ENCODE measurements at places on chromosomes 13 and 19. TPM values are rescaled to one million over a fixed set of nuclear protein-coding genes. Genes with fewer than 3 reads are reported as not detected.

The SOX1 gene
- total RNA-seq, result 4.4 TPM

The SYT3 gene
- total RNA-seq, result 3.0 TPM

The MPND gene
- total RNA-seq, result 12.5 TPM

The KL gene
- total RNA-seq, result 13.9 TPM

The CGB7 gene
- total RNA-seq, result 2.0 TPM

The DHX34 gene
- 15.5 TPM for total RNA-seq

GRCh38 chr19:12997967-12998940, 3.0 kb downstream of the NFIX start:
- H3K27ac ChIP-seq, result peak overlapping the region; percentile 97
- H3K27me3 ChIP-seq, result no peaks in the 10 kb centered on the region
- no peaks in the 10 kb centered on the region for H3K36me3 ChIP-seq
- DNase-seq, result no peak

DNA sequence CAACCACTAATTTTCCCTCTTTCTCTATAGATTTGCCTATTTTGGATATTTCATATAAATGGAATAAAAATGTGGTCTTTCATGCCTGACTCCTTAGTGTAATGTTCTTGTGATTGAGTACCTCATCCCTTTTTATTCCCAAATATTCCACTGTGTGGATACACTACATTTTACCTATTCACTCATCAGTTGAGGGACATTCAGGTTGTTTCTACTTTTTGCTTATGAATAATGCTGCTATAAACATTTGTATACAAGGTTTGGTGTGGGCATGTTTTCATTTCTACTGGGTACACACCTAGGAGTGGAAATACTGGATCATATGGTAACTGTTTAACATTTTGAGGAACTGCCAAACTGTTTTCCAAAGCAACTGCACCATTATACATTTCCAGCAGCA, 5.1 kb upstream of the WBP4 start:
- peak overlapping the region; percentile 59 for H3K27ac ChIP-seq
- H3K4me1 ChIP-seq, result peaks cover 5% of the 10 kb centered on the region
- no peaks in the 10 kb centered on the region for H3K36me3 ChIP-seq
- no peak for DNase-seq

GRCh38 chr19:13095393-13095784, 7.3 kb downstream of the LYL1 start:
- peaks cover 5% of the 10 kb centered on the region for H3K36me3 ChIP-seq
- no peak overlapping the region for H3K4me3 ChIP-seq
- H3K27ac ChIP-seq, result peak overlapping the region; percentile 56

- H3K4me3 ChIP-seq, result no peak overlapping the region
- no peaks in the 10 kb centered on the region for H3K27me3 ChIP-seq
- no peak overlapping the region for H3K27ac ChIP-seq
- no peak for DNase-seq
- H3K36me3 ChIP-seq, result no peaks in the 10 kb centered on the region
- no peaks in the 10 kb centered on the region for H3K4me1 ChIP-seq
These were observed 9.7 kb downstream of the ACTL9 start for GRCh38 chr19:8688930-8689329.

- H3K4me1 ChIP-seq, result no peaks in the 10 kb centered on the region
- H3K4me3 ChIP-seq, result no peak overlapping the region
- no peaks in the 10 kb centered on the region for H3K36me3 ChIP-seq
- no peak overlapping the region for H3K27ac ChIP-seq
- DNase-seq, result no peak
These were observed 25.9 kb downstream of the NBEA start for GRCh38 chr13:34967851-34968562.

- no peak overlapping the region for H3K4me3 ChIP-seq
- no peak overlapping the region for H3K27ac ChIP-seq
- DNase-seq, result no peak
- no peaks in the 10 kb centered on the region for H3K4me1 ChIP-seq
- H3K27me3 ChIP-seq, result no peaks in the 10 kb centered on the region
These were observed 285.2 kb upstream of the MAB21L1 start for GRCh38 chr13:35761440-35762252.

DNA sequence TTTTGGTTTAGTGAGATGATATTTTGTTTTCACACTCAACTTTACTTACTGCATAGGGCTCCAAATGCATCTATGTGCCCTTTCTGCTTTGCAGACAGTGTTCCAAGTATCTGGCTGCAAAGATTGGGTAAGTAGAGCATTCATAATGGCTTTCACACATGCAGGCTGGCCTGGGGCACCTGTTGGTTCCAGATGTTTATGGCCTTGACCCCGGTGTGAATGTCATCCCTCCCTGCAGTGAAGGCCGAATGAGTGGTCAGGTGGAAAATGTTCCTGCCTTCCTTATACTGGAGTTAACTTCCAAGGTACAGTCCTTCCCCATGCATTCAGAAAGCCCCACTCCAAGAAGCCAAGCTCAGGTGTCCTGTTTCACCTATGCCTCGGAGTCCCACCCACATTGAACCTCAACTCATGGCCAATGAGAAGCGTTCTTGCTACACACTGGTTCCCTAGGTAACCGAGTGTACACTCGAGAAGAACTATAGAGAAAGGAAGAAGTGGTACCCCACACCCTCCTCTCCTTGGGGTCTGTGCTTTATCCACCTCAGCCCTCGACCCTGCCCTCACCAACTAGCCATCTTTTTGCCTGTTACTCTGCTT, 23.0 kb upstream of the ZNF536 start:
- DNase-seq, result no peak
- no peak overlapping the region for H3K4me3 ChIP-seq
- no peaks in the 10 kb centered on the region for H3K36me3 ChIP-seq

DNA sequence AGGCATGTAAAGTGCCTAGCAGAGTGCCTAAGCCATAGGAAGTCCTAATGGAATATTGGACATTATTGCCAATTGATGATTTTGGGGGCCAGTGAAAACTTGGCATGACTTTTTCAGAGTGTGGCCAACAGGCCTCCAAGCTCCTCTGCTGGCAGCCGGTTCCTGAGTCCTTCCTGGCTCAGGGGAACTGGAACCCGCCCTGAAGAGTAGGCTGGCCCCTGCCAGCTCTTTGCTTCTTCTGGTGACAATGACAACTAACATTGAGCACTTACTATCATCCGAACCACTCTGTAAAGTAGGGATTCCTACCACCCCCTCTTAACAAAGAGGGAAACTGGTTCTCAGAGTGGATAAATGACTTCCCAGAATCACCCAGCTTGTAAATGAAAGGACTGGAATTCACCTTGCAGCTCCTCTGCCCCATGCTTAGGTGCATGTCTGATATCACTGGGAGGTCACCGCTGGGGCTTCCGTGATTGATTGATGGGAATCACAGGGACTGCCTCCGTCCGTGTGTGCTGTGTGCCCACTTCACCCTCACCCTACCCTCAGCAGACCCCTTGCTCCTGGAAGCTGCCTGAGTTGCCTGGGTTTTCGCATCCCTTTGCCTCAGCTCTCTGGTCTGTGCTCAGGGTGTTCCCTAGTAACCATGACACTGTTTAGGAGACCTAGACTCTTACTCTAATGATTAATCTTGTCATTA, 50.6 kb downstream of the TNFRSF19 start:
- no peak overlapping the region for H3K27ac ChIP-seq
- no peak overlapping the region for H3K4me3 ChIP-seq
- no peaks in the 10 kb centered on the region for H3K4me1 ChIP-seq
- H3K27me3 ChIP-seq, result no peaks in the 10 kb centered on the region
- no peaks in the 10 kb centered on the region for H3K36me3 ChIP-seq
- no peak for DNase-seq

- H3K4me1 ChIP-seq, result no peaks in the 10 kb centered on the region
- H3K27me3 ChIP-seq, result no peaks in the 10 kb centered on the region
- DNase-seq, result no peak
- H3K4me3 ChIP-seq, result no peak overlapping the region
These were observed 406.4 kb downstream of the FGF9 start for GRCh38 chr13:22077205-22077683.

- no peaks in the 10 kb centered on the region for H3K36me3 ChIP-seq
- H3K27me3 ChIP-seq, result no peaks in the 10 kb centered on the region
- no peaks in the 10 kb centered on the region for H3K4me1 ChIP-seq
- peak overlapping the region; percentile 67 for H3K27ac ChIP-seq
These were observed 23.1 kb upstream of the TNFRSF19 start for GRCh38 chr13:23547000-23547590.

- no peaks in the 10 kb centered on the region for H3K4me1 ChIP-seq
- no peak for DNase-seq
- no peak overlapping the region for H3K4me3 ChIP-seq
- no peak overlapping the region for H3K27ac ChIP-seq
These were observed 37.5 kb upstream of the XPO4 start for GRCh38 chr13:20940083-20940482.

- no peaks in the 10 kb centered on the region for H3K4me1 ChIP-seq
- no peak overlapping the region for H3K27ac ChIP-seq
- no peaks in the 10 kb centered on the region for H3K36me3 ChIP-seq
- DNase-seq, result no peak
- H3K4me3 ChIP-seq, result no peak overlapping the region
- H3K27me3 ChIP-seq, result no peaks in the 10 kb centered on the region
These were observed 6.6 kb downstream of the SSBP4 start for GRCh38 chr19:18425515-18426415.

DNA sequence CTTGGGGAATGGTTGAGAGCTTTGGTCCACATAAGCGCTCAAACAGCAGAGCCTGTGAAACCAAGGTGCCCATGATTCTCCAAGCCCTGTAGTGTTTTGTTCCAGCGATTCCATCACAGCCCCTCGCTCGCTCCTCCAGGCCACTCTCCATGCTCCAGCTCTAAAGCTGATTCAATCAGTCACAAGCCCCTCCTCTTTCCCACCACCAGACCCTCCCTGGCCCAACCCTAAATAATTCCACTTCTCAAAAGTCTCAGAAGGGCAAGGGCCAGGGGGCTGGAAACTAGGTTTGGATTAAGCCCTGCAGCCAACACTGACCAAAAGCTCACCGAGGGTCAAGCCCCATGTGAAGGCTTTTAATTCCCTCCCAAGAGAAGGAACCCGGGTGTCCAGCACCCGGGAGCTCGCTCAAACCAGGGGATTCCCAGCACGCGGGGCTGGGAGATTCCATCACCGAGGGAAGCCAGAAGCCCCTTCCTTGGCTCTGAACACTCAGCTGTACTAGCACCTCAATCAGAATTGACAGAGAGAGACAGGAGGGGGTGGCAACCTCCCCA, 1.5 kb downstream of the ZNF296 start:
- peaks cover 6% of the 10 kb centered on the region for H3K36me3 ChIP-seq
- peak overlapping the region; percentile 41 for H3K27ac ChIP-seq
- peaks cover 2% of the 10 kb centered on the region for H3K4me1 ChIP-seq
- no peak overlapping the region for H3K4me3 ChIP-seq
- no peak for DNase-seq

GRCh38 chr19:43462785-43463380, 2.5 kb downstream of the LYPD3 start:
- peak overlapping the region; percentile 79 for H3K4me3 ChIP-seq
- H3K27me3 ChIP-seq, result no peaks in the 10 kb centered on the region

- no peaks in the 10 kb centered on the region for H3K36me3 ChIP-seq
- no peaks in the 10 kb centered on the region for H3K4me1 ChIP-seq
- peak overlapping the region; percentile 23 for H3K4me3 ChIP-seq
- no peaks in the 10 kb centered on the region for H3K27me3 ChIP-seq
These were observed 7.6 kb downstream of the CAPN12 start for GRCh38 chr19:38736413-38737280.

DNA sequence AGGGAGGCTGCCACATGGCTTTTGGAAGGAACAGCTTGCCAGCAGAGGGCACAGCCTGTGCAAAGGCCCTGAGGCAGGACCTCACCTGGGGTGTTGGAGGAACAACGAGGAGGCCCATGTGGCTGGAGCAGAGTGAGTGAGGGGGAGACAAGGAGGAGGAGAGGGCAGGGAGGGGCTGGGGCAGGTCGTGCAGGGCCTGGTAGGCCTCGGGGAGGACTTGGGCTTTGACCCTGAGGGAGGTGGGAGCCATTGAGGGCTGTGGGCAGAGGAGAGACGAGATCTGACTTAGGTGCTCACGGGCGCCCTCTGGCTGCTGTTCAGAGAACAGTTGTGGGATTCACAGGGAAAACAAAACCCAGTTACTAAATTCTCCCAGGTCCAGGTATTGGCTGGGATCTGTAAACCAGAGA, 25.2 kb downstream of the ZNRF4 start:
- DNase-seq, result no peak
- no peaks in the 10 kb centered on the region for H3K4me1 ChIP-seq
- H3K4me3 ChIP-seq, result no peak overlapping the region
- H3K27ac ChIP-seq, result no peak overlapping the region

DNA sequence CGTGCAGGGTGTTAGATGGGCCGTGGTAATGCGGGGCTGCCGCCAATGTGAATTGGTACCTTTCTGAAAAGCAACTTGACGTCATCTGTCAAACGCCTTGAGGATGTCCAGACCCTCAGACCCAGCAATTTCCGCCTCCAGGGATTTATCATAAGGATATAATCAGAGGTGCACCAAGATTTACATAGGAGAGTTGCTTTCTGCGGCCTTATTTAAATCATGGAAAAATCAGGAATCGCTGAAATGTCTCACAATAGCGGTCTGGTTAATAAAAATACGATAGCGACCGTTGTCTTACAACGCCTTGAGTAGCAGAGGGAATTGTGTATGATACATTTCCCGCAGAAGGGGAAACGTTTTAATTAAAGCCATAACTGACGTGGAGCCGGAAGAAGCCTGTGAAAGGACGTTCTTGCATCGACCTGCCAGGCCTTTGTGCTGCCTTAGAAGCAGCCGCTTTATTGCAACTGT, 32.3 kb upstream of the NDUFS7 start:
- no peaks in the 10 kb centered on the region for H3K27me3 ChIP-seq
- H3K4me1 ChIP-seq, result peaks cover 8% of the 10 kb centered on the region
- no peak overlapping the region for H3K27ac ChIP-seq
- no peak for DNase-seq
- H3K36me3 ChIP-seq, result no peaks in the 10 kb centered on the region
- no peak overlapping the region for H3K4me3 ChIP-seq

- H3K27ac ChIP-seq, result no peak overlapping the region
- no peaks in the 10 kb centered on the region for H3K27me3 ChIP-seq
These were observed 315.4 kb downstream of the RBM26 start for GRCh38 chr13:79090552-79091124.

- no peaks in the 10 kb centered on the region for H3K4me1 ChIP-seq
- no peaks in the 10 kb centered on the region for H3K27me3 ChIP-seq
- peaks cover 15% of the 10 kb centered on the region for H3K36me3 ChIP-seq
- H3K27ac ChIP-seq, result peak overlapping the region; percentile 23
- H3K4me3 ChIP-seq, result no peak overlapping the region
These were observed 22.2 kb downstream of the FUZ start for GRCh38 chr19:49790866-49791265.

- DNase-seq, result no peak
- no peaks in the 10 kb centered on the region for H3K27me3 ChIP-seq
- H3K4me3 ChIP-seq, result no peak overlapping the region
- no peaks in the 10 kb centered on the region for H3K36me3 ChIP-seq
- H3K4me1 ChIP-seq, result no peaks in the 10 kb centered on the region
- H3K27ac ChIP-seq, result no peak overlapping the region
These were observed 116.0 kb downstream of the ZNF536 start for GRCh38 chr19:30488191-30488590.

GRCh38 chr19:51501594-51502263, at the start of gene SIGLEC12:
TSS of gene SIGLEC12 (minus strand) at chr19:51501800. CDS start at chr19:51501733, 67 bp downstream.
- no peak for DNase-seq
- no peak within 1 kb of the TSS for H3K27ac ChIP-seq
- H3K4me3 ChIP-seq, result no peak within 1 kb of the TSS

DNA sequence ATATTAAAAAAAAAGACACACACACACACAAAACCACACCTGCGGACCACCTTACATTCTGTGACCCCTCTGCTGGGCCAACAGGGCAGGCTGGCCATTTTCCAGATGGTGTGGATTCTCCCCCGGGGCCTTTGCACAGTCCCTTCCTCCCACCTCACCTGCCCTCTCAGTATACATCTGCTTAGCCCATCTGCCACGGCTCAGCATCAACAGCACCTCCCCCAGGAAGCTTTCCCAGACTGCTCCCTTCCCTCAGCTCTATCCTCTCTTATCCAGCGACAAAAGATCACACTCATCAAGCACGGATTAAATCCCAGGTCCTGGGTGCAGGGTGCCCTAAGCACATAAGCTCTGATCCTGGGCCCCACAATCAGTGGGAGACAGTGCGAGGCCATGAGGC, 4.5 kb downstream of the ZNF787 start:
- no peak for DNase-seq
- peaks cover 27% of the 10 kb centered on the region for H3K4me1 ChIP-seq
- H3K36me3 ChIP-seq, result no peaks in the 10 kb centered on the region
- H3K27ac ChIP-seq, result no peak overlapping the region
